ENCODE measurements at places on chromosomes 3 and 15. TPM values are rescaled to one million over a fixed set of nuclear protein-coding genes. Genes with fewer than 3 reads are reported as not detected.
A peak's percentile ranks its signal among the peaks of the same experiment; 100 is the strongest.

The AHSG gene
- not detected for total RNA-seq

The NUP210 gene
- total RNA-seq = 3.5 TPM

The LMAN1L gene
- 21.9 TPM for total RNA-seq

GRCh38 chr15:63075015-63075983 lies 32.8 kb downstream of the TPM1 start:
- DNase-seq = no peak

DNA sequence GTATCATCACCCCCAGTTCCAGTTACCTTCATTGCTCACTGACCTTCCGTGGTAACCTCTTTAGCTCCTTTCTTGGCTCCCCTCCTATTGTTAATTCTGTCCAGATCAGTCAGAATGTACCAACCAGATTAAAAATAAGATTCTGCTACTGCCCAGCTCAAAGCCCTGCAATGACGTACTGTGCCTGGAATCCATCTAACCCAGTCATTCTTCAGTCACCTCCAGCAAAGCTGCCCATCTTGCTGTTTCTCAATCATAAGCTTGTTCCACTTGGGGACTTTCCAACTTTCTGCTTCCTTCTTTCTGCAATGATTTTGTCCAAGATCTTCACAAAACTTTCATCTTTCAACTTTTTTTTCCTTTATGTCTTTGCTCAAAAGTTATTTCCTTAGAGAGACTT lies 512.0 kb upstream of the ZNF385D start:
- no peak for DNase-seq

DNA sequence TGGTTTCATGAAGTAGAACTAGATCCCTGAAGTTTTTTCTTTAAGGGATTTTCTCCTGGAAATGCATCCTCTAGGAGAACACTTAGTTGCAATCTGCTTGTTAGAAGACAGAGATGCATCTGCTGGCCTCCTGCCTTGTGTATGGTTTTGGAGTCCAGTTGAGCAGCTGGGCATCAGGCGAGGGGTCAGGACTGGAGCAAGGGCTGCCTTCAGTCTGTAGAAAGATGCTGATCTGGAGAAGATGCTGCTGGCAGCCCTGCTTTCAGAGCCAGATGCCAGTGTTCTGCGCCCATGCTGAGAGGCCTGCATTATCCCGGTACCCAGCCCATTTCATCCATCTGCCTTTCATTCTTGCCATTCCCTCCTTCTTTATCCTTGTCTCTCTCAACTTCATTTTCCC lies 77.4 kb downstream of the CHCHD6 start:
- DNase-seq = no peak

The ITIH3 gene
- 0.43 TPM for total RNA-seq

DNA sequence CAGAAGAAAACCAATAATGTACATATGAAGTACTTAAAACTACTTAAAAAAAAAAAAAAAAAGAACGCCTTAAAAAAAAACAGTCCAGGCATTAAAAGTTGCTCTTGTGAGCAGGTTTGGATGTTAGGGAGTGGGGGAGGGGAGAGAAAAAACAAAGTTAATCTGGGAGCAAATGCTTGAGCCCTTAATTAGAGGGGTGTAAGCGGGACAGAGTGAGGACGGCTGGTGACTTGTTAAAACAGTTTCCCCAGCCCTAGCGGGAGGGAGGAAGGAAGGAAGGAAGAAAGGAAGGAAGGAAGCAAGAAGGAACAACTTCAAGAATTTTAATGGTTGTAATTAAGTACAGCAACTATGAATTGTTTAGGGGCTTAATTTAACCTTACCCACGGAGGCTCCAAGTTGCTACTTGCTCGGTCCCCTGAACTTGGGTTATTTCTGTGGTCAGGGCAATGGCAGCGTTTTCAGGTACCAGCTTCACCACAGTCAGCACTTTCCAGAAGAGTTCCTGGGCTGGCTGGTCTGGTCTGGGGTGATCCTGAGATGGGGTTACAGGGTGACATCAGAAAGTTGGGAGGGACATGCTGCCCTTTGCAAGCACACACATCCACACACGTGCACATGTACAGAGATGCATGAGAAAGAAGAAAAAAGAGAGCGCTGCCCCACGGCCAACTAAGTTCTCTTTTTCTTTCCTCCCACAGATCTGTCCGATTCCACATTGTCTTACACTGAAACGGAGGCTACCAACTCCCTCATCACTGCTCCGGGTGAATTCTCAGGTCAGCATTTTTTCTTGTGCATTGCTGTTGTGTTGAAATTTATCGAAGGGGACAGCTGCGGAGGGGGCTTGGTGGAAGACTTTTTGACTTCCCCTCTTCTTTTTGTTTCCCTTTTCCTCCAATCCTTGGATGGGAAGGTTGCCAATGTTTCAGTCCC lies 14.0 kb downstream of the SMAD6 start:
- DNase-seq = no peak

DNA sequence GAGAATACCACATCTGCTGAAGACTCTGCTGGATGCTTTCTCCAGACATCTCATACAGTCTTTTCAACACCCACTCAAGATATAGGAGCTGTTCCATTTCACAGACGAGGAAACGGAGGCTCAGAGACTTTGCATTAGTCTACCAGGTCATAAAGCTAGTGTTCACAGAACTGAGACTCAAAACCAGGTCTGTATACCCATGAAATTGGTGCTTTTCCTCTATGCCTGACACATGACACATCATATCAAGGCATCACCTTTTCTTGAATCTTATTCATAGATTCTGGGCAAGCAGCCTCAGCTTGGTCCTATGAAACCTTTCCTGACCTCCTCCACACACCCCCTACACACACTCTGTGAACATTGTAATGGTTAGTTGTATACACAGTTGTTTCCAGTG lies 101.2 kb downstream of the LPP start:
- DNase-seq = no peak

The HRG gene
- not detected for total RNA-seq

DNA sequence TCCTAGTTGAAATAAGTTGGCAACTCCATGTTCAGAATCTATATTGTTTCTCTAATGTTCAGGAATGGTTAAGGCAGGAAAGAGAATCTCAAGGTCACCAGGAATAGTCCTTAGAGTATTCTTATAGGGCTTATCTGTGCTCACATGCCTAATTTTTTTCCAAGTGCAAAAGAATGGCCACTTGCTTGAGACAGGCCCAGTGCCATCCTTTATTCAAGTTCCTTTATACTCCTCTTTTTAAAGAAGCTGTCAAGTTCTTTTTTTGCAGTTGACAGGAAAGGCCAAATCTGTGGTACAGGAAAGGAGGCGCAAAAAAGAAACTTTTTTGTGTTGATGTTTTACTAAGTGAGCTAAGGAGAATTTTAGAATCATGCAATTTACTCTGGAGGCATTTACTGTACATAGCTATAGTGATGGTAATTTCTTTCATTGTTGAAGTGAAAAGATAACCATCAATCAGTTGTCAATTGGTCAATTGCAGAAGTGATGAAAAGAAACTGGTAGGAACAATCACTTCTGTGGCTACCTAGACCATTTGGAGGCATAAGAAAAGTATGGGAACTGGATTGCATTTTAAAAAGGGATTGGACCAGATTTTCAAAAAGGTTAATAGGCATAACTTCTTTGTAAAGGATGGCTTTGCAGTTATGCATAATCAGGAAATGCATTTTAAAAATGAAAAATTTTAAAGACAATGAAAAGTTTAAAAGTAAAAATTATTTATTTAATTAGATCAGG lies 102.5 kb upstream of the SOX2 start:
- no peak for DNase-seq

DNA sequence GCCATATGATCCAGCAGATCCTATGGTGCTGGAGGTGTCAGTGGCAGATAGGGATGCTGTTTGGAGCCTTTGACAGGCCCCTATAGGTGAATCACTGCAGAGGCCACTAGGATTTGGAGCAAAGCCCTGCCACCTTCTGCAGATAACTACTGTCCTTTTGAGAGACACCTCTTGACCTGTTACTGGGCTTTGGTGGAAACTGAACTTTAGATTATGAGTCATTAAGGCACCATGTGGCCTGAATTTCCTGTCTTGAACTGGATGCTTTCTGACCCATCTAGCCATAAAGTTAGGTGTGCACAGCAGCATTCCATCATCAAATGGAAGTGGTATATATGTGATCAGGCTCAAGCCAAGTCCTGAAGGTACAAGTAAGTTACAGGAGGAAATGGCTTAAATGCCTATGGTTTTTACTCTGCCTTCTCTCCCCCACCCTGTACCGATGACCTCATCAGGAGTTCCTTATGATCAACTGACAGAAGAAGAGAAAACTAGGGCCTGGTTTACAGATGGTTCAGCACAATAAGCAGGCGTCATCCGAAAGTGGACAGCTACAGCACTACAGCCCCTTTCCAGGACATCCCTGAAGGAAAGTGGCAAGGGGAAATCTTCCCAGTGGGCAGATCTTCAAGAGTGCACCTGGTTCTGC lies 565.6 kb upstream of the AGTR1 start:
- DNase-seq = no peak

The GOLGA8H gene
- not detected for total RNA-seq

DNA sequence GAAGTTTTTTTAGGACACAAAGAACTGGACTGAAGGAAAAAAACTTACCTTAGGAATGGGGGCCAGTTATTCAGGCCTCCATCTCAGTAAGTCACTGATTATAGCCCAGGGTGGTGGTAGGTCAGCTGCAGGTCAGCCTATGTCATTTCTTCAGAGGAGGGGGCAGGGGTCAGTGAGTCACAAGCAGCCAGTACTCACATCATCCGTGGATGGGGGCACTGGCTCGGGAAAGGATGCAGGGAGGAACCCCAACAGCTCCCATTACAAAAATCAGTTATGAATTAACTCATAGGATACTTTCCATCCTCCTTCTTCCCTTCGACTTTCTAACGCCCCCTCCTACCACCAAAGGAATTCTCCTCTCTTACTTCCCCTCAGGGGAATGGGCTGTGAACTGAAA lies 578.3 kb downstream of the PDCD6IP start:
- no peak for DNase-seq

DNA sequence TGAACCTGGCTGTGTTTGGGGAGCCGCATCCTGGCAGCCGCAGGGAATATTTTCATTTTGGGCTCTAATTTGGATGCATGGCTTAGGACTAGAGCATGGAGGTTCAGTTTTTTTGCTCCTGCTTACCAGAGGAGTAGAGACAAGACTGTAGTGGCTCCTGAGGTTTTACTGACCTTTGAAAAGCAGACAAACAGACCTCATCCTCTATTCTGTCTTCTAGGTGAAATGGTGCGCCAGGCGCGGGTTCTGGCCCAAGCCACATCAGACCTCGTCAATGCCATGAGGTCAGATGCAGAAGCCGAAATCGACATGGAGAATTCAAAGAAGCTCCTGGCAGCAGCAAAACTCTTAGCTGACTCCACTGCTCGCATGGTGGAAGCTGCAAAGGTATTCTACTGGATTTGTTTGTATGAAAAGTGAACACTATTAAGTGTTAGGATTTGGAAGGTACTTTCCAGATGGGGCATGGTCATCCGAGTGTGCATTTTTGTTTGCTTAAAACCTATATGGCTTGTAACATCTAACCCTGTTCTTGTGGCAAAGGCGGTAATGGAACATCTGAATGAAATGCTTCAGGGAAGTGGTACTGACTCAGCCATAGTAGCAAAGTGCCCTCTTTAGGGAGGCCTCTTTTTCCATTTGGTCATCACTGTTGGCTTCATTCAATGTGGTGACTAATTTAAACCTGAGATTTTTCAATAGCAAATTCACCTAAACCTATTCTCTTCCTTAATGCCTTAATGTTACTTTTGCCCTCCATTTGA lies 330.7 kb upstream of the TPM1 start:
- DNase-seq = no peak

The CCDC12 gene
- 26.3 TPM for total RNA-seq

GRCh38 chr3:29185706-29186105 lies 95.2 kb upstream of the RBMS3 start:
- no peak for DNase-seq

The MAGEL2 gene
- not detected for total RNA-seq

The SPINK8 gene
- total RNA-seq = not detected

The RPUSD3 gene
- total RNA-seq = 40.7 TPM

DNA sequence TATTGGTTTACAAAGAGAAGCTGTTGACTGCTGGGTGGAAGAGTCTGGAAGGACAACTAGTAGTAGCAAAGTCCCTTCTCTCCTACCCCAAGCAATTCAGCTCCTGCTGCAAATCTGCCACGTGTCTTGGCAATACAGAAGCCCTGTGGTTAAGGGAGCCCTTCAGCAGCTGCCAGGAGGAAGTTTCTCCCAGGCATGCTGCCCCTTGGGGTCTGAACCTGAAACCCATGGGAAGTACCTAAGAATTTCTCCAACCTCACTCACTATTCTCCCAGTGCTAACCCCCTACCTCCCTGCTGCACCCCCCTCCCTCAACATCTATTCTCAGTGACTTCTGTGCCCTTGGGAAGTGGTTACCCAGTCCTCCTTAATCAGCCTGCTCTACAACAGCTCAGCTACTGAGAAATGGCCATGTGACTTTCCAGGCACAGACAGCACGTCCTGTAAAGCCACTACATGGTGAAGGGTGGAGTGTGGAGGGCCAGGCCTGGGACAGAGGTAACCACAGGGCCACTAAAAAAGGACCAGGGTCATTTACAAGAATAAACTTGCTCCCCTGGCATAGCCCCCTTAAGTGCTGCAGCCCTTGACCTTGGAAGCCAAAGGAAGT lies 316.6 kb downstream of the NTRK3 start:
- DNase-seq = no peak

DNA sequence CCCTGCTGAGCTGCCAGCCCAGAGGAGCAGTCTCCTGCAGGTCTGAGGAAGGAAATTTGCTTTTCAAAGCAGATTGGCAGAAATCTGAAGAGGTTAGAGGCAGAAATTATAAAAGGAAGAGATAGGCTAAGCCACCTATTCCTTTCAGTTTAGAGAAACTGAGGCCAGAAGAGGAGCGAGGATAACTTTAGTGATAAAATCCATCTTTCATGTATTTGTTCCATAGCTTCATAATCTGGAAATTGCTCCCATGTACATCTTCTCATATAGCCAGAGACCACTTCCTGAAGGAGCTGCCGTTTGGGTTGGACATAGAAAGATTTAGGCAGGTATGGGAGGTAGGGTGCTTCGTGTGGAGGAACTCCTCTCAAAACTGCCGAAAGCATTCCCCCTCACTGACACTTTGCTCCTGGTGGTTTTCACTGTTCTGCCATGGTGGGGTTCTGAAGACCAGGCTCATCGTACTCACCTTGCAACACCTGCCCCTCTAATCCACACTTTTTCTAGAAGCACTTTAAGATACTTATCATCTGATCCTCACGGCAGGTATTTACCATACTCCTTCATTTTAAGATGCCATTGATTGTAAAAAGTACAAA lies 670 bp upstream of the ACAP2 start:
- DNase-seq = no peak

The TMEM266 gene
- total RNA-seq = not detected

GRCh38 chr3:185997130-185997529 lies 59.3 kb upstream of the TRA2B start:
- DNase-seq = no peak

The KLF15 gene
- 33.0 TPM for total RNA-seq

DNA sequence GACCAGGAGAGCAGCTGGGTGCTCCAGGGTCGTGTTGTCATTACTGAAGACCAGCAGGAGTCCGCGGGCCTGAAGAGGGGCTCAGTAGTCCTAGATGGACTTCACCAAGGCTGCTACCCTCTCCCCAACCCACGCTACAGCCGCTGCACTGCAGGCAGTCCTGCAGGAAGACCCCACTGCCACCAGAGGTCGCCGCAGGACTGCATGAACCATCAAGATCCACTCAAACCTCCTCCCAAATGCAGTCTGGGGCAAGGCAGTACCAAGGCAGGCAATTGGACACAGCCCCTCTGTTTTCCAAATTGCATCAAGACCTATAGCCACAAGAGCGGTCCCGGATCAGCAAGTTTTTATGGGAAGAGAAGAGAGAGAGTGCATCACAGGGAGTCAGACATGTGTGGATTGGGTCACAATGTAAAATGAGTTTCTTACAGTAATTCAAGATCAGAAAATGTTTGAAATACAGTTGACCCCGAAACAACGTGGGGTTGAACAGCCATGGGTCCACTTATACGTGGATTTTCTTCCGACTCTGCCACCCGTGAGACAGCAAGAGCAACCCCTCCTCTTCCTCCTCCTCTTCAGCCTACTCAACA lies 46.7 kb downstream of the DZIP1L start:
- DNase-seq = peak; percentile 88
